ENCODE measurements at places on chromosomes 11 and 22.

- no peak for DNase-seq
Measured at GRCh38 chr22:48368975-48369525, 1458.6 kb downstream of the BRD1 start.

GRCh38 chr11:22797047-22797446 is 32.6 kb downstream of the SVIP start:
- no peak for DNase-seq

GRCh38 chr22:48055827-48056226 is 1293.4 kb downstream of the TBC1D22A start:
- DNase-seq, result no peak

- no peak for DNase-seq
Measured at GRCh38 chr11:96967616-96968015, 577.8 kb downstream of the JRKL start.

DNA sequence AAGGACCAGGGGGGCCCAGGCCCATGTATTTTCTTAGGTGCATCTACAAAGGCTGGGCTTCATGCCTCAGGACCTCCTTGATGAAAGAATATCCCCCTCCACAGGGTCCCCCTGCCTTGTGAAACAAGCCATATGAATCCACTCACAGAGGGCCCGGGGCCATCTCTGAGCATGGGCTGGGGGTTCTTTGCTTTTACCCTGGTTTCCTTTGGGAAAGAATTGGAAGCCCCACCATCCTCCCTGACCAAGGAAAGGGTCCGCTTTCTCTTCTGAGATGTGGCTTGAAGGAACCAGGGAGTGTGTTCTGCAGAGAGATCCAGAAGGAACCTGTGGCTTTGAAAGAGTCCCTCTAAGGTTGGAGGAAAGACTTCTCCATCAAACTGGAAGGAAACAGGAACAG is 9.2 kb upstream of the ANO1 start:
- no peak for DNase-seq

All from stimulated activated CD4-positive, alpha-beta T cell treated with anti-CD3 and anti-CD28 coated beads, Interleukin-1b, Interleukin-23, amount 100 ng/mL, for 4 hours (primary cell).